ENCODE measurements at places on chromosomes 7 and 10. TPM values are rescaled to one million over a fixed set of nuclear protein-coding genes. Genes with fewer than 3 reads are reported as not detected.
A peak's percentile ranks its signal among the peaks of the same experiment; 100 is the strongest.

BCCIP gene
- total RNA-seq, result 33.8 TPM

GRCh38 chr10:124909563-124909962 lies 32.4 kb upstream of the ZRANB1 start:
- no peak for DNase-seq

DNA sequence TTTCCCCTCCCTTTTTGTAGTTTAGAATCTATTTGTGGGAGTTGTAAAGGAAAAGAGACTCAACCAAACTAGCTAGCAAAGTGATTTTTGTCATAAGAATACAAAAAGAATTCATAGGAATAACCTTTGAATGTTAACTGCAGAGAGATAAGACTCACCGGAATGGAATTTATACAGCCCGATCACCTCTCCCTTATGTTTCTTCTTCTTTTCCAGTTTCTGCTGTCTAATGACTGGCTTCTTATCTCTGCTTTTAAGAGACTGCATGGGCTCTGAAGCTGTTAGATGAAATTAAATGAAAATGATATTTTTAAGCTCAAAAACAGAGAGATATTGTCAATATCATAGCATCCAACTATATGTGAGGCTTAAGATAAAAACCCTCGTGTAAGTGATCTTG lies 1095.9 kb downstream of the REEP3 start:
- DNase-seq, result no peak

DNA sequence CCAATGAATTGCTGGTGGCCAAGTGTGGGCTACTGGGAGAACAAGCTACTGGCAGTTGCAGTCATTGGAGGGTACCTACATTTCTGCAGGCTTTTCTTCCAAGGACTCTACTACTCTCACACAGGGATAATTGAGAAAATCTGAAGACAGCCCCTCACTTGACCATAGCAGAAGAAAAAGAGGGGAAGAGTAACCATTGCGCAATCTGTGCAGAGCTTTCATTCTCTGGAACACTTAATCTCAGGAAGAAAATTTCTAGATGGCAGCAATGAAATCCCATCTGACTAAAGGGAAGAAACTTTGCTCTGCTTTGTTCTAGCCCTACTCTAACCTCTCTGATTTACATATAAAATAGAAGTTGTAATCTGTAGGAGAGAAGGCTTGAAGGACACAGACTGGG lies 1239.6 kb upstream of the SORCS1 start:
- DNase-seq, result no peak

GRID2IP gene
- 1.2 TPM for total RNA-seq

GRCh38 chr7:131524115-131524514 lies 32.3 kb downstream of the PODXL start:
- no peak for DNase-seq

DNA sequence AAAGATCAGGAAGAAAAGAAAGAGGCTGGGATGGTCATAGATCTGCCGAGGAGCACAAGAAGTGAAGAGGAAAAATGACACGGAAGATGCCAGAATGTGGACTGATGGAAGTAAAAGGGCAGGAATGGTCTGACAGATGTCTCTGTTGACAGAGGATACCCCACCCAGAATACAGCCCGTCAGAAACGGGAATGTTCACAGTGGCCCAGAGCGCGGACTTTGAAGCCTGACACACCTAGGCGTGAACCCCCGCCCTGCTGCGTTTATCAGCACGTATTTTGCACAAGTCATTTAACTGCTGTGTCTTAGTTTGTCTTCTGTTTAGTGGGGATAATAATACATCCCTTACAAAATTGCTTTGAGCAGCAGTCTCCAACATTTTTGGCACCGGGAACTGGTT lies 27.1 kb downstream of the AKR1B1 start:
- DNase-seq, result no peak

GRCh38 chr10:26770069-26770468 lies 72.6 kb downstream of the PDSS1 start:
- DNase-seq, result peak; percentile 41

TMEM236 gene
- total RNA-seq, result 0.16 TPM

DNA sequence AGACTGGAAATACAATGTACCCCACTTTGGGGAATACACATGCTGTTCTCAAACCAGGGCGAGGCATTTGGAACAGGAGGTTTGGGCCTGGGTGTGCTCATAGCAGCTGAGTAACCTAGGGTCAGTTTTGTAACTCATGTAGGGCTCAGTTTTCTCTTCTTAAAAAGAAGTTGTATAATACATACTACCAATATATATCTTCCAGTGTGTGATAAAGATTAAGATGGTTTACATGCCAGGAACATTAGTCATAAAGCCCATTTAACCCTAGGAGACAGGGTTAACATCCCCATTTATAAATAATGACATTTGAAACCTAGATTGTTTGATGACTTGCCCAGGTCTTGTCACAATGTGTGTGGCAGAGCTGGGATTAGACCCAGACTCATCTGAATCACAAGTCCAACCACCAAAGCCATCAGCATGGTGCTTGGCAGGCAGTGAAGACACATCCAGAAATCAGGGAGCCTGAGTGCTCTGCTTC lies 6.0 kb downstream of the AKR1B10 start:
- DNase-seq, result no peak

DNA sequence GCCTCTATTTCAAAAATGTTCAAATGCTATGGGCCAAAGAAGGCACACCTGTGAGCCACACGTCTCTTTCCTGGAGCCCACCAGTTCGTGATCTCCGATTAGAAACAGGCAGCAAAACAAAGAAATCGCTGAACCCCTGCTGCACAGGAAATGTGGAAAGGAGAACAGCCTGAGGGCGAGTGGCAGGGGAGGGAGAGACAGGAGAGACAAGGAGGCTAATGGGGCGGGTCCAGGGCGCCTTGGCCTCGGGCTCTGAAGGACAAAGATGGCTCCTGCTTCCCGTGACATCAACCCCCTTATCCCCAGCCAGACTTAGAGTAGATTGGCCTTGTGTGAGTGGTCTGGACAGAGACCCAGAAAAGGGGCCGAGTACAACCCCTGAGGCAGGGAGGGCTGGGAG lies 62.4 kb upstream of the DOCK1 start:
- no peak for DNase-seq

GRCh38 chr7:142873281-142873784 lies 12.2 kb downstream of the TRPV6 start:
- no peak for DNase-seq

DNA sequence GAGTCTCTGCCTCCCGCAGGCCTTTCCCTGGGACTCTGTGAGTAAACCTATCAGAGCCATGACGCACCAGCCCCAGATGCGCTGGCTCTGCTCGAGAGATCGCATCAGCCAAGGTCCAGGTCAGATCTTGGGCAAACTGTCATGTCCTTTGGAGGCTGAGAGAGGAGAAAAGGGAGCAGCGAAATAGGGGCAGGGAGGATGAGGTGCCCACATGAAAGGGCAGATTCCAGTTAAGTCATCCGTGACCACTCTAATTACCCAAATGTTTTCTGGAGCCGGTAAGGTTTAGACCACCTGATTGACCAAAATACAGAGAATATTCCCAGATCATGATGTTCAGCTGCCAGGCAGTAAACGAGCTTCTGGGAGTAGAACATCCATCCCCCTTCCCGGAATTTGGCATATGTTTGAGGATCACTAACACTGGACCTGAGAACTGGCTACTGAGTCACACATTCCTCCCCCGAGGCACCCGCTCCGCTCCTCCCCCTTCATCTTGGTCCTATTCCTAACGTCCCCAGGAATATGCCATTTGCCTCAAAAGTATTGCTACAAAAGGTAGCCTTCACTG lies 88.0 kb downstream of the FGFR2 start:
- DNase-seq, result no peak

DNA sequence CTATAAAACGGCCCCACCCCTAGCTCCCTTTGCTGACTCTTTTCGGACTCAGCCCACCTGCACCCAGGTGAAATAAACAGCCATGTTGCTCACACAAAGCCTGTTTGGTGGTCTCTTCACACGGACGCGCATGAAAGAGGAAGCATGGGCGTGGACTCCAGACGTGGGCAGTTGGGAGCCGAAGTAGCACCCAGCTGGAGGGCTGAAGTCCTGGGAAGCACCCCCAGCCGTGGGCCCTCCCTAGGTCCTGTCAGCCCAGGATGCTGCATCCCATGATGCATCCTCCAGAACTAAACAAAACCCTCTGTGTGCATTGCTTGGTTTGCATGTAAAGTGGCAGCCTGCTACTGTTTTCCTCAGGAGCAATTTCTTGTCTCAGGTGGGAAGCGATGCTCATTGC lies 62.1 kb upstream of the CFAP46 start:
- DNase-seq, result no peak

- no peak for DNase-seq
Measured at GRCh38 chr7:44384586-44385433, 59.4 kb upstream of the CAMK2B start.

TMEM139 gene
- 0.31 TPM for total RNA-seq

ELFN1 gene
- total RNA-seq, result 9.5 TPM

GNAI1 gene
- 196 TPM for total RNA-seq

- no peak for DNase-seq
Measured at GRCh38 chr7:22853674-22854157, 31.1 kb upstream of the TOMM7 start.

DNA sequence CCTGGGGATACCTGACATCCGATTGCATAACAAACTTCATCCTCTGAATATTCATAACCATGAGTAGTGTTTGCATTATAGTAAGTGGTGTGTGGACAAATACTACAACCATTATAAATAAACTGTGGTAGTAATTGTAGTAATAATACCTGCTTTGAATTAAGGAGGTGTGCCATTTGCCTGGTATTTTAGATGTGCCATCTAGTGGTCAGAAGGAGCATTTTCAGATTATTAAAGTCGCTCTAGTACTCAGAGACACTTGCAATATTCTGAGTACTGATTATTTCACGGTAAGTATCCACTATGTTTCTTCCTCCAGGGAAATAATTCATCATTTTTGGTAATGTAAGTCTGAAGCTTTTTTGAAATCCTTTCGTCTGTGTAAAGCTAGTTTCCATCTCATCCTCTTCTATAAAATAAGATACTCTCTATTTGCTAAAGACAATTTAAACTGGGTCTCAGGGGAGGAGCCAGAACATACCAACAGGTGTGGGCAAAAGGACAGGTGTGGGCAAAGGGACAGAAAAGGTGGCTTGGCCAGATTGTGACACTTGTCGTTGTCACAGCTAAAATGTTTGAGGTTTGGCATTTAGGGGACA lies 115.3 kb upstream of the WDR11 start:
- no peak for DNase-seq

DNA sequence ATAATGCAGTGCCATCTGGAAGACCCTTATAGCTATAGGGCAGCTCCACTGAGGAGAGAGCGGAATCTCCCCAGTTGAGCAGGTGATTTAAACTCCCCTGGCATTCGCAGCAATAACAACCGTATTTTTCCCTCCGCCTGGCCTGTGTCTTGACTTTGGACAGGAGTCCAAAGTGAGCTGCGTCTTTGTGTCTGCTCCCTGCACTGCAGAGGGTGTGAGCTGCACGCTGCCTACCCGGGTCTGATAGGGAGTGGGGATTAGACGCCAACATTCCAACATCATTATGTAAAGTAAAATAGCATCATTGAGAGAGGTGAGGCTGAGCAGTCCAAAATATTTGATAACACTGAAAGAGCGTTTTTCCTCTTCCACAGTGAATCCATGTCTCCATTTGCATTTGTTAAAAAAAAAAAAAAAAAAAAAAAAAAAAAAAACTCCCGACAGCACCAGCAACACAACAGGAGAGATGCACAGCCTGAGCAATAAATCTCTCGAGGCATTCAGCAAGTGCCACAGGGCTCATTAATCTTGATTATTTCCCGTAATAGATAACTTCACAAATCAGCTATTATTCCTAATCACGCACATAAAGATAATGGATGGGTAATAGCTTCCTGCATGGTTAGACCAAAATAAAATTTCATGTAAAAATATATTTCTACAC lies 68.6 kb downstream of the CELF2 start:
- DNase-seq, result no peak

EEPD1 gene
- 27.8 TPM for total RNA-seq

GRCh38 chr10:72563327-72563932 lies 62.4 kb downstream of the MICU1 start:
- DNase-seq, result no peak

DNA sequence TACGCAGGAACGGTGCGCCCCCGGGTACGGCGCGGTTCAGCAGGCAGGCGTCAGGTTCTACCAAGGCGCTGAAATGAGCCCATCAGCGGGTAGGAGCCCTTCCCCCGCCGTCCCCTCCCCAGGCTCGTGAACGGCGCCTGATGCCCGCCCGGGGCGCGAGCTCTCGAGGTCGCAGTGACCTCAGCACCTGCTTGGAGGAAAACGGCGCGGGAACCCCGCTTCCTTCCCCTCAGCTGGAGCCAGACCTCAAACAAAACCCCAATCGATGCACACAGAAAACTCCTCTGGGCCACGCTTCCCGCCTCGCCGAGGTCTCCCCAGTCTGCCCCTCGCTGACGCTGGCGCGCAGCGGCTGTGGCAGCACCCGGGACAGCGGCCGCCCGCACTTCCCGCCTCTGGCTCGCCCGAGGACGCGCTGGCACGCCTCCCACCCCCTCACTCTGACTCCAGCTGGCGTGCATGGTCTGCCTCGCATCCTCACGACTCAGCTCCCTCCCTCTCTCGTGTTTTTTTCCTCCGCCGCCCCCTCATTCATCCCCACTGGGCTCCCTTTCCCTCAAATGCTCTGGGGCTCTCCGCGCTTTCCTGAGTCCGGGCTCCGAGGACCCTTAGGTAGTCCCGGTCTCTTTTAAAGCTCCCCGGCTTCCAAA lies 514 bp upstream of the GAD2 start:
- no peak for DNase-seq

DNA sequence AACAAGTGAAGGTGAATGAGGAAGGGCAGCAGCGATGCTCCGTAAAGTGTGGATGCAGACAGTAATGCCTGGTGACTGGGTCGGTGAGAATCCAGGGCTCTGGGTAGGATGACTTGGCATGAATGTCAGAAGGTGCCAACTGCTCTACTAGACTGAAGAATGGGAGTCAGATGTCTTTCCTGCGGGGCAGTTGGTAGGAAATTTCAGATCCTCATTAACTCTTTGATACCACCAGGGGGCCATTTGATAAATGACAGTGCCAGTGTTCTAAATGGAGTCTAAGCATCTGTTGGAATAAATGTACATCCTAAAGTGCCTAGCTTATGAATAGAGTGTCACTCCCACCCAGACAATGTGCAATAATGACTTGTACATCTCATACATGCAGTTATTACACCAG lies 462.0 kb downstream of the GRM8 start:
- DNase-seq, result no peak

KIF5B gene
- 145 TPM for total RNA-seq

- no peak for DNase-seq
Measured at GRCh38 chr10:75736151-75736640, 304.8 kb downstream of the LRMDA start.

MTPN gene
- 171 TPM for total RNA-seq

SUPV3L1 gene
- total RNA-seq, result 32.8 TPM

GRCh38 chr10:67386260-67386659 lies 309.7 kb downstream of the CTNNA3 start:
- DNase-seq, result no peak

Measured in occipital lobe (tissue), 3 donors.